ENCODE measurements at places on chromosomes 2 and 18.

DNA sequence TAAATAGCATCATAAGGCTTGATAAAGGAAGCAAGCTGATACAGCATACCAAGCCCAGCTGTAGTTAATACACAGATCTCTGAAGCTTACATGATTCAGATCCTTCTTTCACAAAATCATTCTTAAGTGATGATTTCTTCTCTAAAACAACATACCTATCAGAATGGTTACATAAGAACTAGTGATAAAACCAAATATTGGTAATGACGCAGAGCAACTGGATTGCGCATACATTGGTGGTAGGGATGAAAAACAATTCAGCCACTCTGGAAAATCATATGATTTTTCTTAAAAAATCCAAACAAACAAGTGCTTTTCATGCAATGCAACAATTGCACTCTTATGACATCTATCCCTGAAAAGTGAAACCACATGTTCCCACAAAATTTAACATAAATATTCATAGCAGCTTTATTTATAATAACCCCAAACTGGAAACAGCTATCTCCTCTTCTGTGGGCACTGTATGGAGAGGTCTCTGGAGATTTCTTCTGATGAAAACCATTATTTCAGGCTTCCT lies 153.6 kb upstream of the DSEL start:
- DNase-seq, result no peak

DNA sequence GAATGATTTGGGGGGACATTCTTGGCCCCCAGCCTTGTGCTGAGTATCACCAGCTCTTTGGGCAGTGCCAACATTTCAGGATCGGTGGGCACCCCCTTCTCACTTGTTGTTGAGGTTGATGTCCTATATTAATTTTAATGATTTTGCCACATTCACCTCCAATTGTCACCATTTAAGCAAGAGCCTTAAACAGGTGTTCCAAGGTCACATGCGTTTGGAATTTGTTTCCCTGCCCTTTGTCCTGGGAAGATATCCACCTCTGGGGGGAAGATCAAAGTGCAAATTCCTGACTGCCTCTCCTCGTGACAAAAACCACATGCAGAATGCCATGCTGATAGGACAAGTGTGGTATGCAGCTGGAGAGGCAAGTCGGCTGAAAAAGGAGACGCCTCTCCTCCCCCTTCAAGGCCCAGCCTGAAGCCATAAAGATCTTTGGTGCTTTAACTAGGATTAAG lies 72.5 kb upstream of the ID2 start:
- DNase-seq, result no peak

- DNase-seq, result peak; percentile 36
Observed at GRCh38 chr2:177636672-177637071, 244.1 kb downstream of the AGPS start.

- no peak for DNase-seq
Observed at GRCh38 chr18:27581296-27581904, 396.3 kb upstream of the CHST9 start.

DNA sequence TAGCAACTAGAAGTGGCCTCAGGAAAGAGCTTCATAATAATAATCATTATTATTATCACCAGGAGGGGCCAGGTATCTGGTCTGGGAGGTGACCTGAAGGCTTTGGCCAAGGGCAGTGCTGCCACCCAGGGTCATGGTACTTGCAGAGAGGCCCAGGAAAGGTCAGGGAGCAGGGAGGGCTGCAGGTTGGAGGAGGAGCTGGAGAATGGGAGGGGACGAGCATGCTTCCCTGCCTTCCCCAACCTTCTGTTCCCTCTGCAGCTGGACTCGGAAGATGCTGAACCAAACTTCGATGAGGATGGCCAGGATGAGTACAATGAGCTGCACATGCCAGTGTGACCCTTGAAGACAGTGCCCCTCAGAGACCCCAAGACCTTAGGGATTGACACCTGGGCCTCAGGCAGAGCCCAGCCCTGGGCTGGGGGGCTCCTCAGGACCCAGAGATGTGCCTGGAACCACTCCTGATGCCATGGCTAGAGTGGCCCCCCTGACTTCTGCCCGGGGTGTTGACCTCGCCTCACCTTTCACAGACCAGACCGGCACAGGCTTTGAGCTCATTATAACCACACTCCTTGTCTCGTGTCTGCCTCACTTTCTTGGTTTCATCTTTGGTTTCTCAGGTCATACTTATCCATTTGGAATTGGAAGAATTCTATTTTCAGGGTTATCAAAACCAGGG lies 14.1 kb downstream of the SLC4A3 start:
- no peak for DNase-seq

- peak; percentile 47 for DNase-seq
Observed at GRCh38 chr2:62305421-62306176, 109.7 kb downstream of the B3GNT2 start.

DNA sequence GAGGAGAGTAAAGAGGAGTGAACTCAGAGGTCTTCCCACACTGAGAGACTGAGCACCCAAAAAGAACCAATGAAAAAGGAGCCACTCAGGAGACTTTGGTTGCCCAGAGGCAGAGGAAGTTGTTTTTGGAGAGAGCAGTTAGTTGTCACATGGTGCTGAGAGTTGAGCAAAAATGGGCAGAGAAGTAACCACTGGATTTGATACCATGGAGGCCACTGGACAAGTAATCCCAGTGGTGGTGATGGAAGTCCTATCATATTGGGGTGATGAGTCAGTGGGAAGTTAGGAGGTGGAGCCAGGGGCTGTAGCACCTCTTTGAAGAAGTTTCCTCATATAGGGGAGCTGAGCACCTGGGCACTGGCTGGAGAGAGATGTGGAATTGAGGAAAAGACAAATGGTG lies 235.8 kb downstream of the TPGS2 start:
- no peak for DNase-seq

GRCh38 chr2:167592441-167592840 lies 655.0 kb downstream of the STK39 start:
- DNase-seq, result peak; percentile 32

DNA sequence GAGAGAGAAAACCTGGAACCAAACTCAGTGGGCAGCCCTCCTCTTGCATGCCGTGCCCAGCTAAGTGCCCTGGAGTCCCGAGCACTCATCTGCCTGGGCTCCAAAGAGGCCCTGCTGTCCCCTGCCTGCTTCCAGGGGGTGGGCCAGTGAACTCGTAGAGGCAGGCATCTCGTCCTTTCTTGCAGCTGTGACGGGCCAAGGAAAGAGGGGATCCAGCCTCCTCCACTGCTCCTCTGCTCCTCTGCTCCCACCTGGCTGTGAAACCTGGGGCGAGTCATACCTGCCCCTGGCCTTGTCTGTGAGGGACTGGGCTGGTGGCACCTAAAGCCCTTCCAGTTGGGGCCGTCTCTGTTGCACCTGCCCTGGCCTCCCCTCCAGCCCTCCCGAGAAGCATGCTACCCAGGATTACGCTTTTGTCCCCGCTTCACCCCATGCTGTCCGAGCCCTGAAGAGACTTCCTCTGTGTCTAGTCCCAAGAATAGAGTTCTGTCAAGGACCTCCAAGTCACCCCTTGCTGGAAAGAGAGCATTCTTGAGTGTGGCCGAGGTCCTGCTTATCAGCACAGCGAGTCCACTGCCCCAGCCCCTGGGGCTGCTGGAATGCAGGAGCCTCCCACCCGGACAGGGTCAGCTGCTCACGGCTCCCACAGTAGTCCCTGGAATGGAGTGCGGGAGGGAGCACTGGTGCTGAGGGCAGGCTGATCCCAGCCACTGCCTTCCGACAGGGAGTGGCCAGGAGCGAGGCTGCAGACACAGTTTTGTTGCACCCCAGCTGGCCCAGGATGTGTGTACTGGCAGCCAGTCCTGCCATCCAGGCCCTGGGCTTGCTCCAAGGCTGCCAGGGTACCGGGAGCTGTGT lies 14.3 kb downstream of the KCNK3 start:
- no peak for DNase-seq

GRCh38 chr18:32877371-32877770 lies 104.5 kb upstream of the KLHL14 start:
- DNase-seq, result no peak

DNA sequence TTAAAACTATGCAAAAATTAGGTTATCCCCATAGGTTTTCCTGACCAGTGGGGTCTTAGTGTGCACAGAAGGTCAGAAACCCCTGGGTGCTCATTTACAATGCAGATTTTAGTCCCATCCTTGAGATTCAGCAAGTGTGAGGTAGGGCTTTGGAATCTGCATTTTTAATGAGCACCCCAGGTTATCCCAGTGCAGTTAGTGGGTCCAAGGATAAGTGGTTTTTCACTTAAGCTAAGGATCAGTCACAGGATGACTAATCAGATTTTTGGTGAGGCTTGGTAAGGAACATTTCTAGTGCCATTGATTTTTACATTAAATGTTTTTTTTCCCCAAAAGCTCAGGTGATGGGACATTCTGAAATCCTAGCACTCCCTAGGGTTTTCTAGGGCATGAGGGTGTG lies 50.7 kb upstream of the MGAT5 start:
- no peak for DNase-seq

DNA sequence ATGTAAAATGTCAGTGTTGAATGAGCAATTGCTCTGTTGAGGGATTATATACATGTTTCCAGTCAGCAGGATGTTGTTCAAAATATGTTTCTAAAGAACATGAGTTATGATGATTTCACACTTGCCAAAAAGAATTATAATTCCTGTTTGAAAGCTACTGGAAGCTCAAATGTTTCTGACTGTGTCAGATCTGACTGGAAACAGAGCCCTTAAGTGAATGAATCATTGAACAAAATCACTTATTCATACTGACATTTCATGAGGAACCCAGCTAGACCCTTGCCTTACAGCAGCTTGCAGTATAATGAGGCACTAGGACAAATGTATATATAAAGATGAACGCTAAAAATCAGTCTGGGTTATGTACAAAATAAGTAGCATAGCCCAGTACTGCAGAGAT lies 35.4 kb upstream of the ITGAV start:
- DNase-seq, result no peak

DNA sequence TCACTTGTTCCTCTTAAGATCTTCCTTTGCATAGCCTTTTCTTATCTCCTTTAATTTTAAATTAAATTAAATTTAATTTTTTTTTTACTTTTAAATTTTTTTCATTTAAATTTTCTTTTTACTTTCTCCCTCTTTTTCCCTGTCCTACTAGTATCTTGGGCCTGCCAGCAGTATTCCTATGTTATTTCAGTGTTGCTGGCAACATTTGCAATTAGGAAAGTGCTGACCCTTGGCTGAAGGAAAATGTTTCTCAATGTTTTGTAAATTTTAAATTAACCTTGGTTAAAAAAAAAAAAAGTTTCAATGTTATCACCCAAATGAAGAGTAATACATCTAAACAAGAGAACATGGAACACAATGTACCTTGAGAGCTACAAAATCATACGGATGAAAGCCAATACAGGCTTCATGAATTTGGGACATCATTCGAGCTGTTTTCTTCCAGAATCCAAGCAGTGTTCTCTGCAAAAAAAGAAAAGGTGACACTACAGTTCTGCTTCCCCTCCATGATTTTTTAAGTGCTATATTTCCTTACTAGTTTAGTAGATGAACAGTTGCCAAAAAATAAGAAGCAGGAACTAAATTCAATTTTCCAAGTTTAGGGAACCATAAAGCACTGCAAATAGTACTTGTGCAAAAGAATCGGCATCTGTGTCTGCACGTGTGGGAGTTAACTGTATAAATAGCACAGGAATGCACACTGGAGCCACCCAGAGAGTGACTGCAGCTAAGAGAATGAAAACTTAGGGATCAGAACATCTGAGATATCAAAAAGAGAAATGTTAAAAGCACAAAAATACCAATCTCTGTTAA lies 55.8 kb downstream of the ICA1L start:
- DNase-seq, result no peak

- peak; percentile 11 for DNase-seq
Observed at GRCh38 chr2:199136681-199137080, 321.1 kb downstream of the SATB2 start.

GRCh38 chr2:212249451-212249850 lies 289.2 kb downstream of the ERBB4 start:
- DNase-seq, result peak; percentile 30

DNA sequence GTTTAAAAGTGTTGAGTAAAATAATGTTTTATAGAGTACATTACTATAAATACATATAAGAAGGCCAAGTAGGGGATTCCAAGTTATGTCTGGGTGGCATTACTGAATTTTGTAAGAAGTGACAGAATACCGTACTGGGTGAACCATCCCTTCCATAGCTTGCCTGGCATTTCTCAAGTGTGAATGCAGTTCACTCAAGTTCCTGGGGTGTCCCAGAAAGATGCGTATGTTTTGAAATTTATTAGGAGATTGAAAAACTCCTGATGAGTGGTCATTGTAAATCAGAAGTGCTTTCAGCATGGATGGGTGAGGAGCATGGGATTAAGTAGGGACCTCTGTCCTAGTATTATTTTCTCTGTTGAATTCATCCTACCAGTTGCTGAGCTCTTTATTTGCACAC lies 103.2 kb downstream of the VAPA start:
- no peak for DNase-seq

GRCh38 chr2:112996635-112997034 lies 8.6 kb upstream of the IL36A start:
- no peak for DNase-seq

DNA sequence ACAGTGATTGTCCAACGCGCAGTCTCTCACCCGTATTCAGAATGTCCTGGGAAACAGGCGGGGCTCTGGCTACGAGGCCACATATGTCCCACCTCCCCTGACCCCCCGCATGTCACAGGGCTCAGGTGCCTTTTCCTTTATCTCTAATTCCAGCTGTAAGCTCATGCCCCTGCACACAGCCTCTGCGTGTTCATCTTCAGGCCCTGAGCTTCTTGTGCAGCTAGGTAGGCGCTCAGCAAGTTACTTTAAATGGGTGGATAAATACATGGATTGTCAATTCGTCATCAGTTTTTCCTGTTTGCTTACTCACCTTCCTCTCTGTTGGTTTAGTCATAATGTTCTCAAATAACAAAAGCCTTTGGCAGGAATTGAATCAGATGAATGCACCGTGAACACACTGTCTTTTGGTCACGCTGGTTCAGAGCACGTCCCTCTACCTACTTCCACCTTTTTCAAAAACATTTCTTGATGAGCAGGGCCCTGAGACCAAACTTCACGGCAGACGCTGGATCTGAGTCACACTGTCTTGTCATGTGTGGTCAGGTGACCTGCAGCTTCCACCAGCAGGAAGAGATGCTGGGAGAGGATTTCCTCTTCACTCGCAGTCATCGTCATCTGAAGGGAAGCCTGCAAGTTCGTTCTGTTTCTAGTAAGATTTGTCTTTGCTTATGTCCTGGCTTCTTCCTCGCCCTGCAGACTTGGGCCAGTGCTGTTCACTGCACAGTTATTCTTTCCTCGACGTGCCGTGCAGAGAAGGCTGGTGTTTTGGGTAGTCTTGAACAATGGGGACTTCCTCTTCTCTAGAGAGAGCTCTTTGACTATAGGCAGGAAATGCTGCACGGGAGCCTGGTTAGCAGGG lies 138.1 kb downstream of the PTGR3 start:
- peak; percentile 4 for DNase-seq

GRCh38 chr18:62954366-62954765 lies 239.0 kb downstream of the PHLPP1 start:
- DNase-seq, result no peak

- no peak for DNase-seq
Observed at GRCh38 chr2:28721601-28722191, 29.9 kb upstream of the PPP1CB start.

- DNase-seq, result no peak
Observed at GRCh38 chr2:95001051-95001562, 24.4 kb upstream of the MAL start.

GRCh38 chr18:35267161-35267651 lies 22.8 kb downstream of the ZSCAN30 start:
- no peak for DNase-seq

Data from OCI-M1 (cell line).